ENCODE measurements at places on chromosomes 2 and 18.

DNA sequence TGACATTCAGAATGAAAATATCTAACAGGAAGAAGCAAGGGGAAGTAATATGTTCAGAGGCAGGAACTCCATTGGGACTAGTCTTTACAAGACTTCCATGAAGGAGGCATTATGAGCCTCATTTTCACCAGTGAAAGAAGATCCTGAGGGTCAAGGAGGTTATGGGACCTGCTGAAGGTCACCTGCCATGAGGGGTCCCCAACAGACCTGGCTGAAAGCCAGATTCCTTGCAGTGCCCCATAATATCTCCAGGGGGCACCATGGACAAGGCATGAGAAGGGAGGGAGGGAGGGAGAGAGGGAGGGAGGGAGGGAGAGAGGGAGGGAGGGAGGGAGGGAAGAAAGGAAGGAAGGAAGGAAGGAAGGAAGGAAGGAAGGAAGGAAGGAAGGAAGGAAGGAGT is 27.9 kb downstream of the XDH start:
- DNase-seq: peak; percentile 11

GRCh38 chr2:98502556-98503335 is 58.1 kb downstream of the INPP4A start:
- DNase-seq: peak; percentile 40

- no peak for DNase-seq
Measured at GRCh38 chr18:57793302-57793986, 9.7 kb downstream of the ATP8B1 start.

DNA sequence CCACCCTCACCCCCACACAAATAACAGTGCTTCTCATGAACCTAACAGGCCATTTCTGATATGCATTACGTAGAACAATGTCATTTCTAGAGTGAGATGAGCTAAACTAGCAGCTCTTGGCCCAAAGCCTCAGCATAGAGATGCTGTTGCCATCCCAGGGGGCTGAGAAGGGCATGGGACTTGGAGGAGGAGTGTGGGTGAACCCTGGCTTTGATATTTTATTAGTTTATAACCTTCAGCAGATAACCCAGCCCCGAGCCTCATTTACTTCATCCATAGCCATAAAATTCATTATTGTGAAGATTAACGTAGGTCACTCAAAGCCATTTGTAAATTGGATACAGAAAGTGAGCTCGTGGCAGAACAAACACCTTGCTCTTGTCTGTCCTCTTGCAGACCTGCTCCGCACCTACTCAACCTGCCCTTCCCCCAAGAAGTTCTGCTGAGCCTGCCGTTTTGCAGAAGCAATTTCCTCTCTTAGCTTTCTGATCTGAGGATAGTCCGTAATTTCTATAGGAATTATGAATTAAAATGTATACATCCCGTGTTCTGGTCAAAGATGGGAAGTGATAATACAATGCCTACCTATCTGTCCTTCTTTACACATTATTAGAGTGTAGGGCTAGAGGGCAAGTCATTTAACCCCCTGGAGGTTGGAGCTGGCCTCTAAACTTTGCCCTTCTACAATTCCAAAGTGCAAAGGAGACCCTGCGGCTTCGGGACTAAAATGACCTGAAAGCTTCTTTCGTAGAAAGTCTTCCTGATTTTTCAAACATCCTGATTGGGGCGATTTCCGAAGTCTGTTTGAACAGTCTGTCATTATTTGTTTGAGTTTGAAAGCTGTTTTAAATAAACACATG is 187.4 kb downstream of the BCL2 start:
- no peak for DNase-seq

DNA sequence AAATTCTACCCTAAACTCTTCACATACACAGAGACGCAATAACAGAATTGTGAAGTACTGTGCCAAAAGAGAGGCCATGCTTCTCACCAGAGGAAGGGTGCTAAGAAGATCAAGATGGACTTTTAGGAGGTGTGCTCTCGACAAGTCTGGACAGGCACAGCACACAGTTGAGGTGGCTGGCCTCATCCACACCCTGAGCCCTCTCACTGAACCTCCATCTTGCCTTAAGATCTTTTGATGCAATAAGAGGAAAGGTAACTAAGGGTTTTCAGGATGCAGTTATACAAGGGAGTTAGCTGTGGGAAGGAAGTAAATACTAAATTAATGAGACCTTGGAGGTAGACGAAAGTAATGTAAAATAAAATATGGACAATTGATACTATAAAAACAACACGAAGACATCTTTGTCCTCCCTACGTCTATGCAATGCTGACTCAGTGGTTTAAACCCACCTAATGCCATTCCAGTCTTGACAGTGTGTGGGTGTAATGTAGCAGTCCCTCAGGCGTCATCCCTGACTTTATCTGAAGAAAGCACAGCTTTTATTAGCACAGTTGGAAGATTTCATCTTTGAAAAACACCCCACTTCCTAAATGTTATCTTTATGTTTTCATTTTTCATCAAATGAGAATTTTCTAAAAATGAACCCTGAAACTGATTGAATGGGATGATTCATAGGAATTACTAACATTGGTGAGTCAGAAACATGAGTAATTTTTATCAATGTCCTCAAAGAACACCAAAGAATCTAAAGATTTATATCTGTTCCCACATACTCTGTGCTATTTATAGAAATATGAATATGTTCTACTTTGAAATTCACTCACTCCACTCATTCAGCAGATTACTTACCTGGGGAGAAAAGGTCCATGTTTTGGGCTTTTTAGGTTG is 34.0 kb upstream of the MALL start:
- DNase-seq: peak; percentile 72

DNA sequence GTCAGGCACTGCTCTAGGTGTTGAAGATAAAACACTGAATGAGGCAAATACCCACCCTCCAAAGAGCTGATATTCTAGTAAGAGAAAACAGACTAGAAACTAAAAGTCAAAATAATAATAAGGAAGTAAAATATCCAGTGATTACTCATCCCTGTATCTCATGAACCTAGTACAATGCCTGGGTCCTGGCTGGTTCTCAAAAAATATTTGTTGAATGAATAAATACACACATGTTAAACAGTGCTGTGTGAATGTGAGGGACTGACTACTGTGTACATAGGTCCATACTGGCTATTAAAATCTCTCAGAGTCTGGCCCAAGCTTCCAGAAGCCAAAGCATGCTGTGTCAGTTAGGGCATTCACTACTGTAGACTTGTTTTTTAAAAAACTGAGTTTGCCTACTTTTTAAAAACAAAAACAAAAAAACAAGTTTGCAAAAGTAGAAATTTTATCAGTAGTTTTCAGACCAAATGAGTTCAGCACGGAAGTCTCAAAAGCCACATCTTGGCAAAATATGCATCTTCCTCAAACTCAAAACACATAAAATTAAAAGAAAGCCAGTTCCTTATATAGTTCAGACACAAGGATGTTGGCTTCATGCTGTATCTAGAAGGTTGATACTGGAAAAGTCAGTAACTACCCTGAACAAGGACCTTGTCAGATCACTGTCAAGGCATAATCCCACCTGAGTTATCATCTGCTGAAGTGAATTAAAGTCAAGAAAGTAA is 136.2 kb downstream of the THADA start:
- peak; percentile 58 for DNase-seq

DNA sequence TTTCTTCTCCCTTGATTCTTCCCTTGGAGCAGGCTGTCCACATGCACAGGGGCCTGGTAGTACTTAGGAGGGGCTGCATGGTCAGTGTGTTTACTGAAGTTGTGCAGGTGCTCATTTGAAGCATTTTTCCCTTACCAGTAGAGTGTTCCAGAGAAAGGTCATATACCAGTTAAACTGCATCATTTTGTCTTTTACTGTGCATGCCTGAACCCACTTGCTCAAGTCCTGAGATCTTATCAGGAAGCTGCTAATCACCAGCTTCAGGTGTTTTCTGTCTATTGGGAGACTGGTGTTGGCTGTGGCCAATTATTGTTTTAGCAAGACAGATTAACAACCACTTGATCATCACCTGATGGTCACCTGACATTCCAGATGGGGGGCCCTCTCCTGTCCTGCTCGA is 676.6 kb downstream of the DPP10 start:
- DNase-seq: no peak

Measured in fibroblast of skin of scalp (primary cell).